ENCODE measurements at places on chromosomes 6 and 20.

DNA sequence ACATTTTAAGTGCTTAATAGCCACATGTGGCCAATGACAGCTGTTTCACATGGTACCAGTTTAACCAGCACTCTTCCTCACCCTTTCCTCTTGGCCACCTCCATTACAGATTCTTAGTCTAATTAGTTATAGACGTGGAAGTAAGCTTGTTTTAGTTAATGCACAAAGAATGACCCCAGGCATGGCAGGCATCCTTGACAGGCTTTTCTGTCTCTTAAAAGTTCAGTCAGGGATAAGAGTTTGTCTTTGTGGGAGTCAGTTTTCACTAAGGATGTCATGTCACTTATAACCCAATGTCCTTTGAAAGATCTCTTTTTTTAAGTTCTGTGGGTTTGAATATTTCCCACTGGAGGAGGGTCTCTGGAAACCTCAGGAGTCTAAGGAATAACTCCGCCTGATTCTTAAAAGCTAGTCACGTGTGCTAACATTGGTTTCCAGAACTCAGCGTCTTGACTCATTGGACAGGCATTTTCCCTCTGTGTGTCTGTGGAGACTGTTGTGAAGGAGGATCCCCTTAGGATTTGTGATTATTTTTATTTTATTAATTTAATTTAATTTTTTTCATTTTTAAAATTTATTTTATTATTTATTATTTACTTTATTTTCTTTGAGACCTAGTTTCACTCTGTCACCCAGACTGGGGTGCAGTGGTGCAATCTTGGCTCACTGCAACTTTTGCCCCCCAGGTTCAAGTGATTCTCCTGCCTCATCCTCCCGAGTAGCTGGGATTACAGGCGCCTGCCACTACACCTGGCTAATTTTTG lies 171.4 kb downstream of the ZFAND3 start:
- no peak for DNase-seq

- DNase-seq: no peak
Measured at GRCh38 chr6:24245275-24245674, 112.6 kb downstream of the DCDC2 start.

GRCh38 chr20:56442389-56443365 lies 25.8 kb upstream of the RTF2 start:
- DNase-seq: no peak

- DNase-seq: no peak
Measured at GRCh38 chr6:3260296-3260695, 1.5 kb downstream of the PSMG4 start.

- DNase-seq: no peak
Measured at GRCh38 chr6:125041740-125042459, 79.7 kb downstream of the RNF217 start.

DNA sequence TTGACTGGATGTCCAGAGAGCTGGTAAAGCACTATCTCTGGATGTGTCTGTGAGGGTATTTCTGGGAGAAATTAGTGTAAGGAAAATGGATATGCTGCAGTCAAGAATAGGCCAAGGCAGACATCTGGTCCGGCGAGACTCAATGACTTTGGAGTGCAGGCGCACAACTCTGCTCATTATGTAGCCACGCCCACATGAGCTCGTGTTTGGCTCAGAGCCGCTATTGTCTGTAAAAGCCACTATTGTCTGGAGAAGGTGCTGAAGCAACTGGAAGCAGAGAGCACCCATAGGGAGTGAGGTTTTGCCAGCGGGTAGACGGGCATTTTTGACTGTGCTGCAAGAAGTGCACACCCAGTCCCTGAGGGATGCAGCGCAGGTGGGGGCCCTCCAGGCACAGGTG lies 305.0 kb upstream of the POU3F2 start:
- no peak for DNase-seq

DNA sequence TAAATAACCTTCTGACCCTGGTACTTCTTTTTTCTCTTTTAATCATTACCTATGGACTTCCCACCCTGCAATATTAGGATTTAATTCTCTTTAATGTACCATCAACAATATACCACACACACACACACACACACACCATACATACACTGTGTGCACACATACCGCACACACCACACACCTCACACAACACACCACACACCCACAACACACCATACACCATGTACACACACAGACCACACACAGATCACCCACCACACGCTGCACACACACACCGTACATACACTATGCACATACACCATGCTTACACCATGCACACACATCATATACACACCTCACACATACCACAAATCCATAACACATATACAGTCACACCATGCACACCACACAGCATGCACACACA lies 57.4 kb upstream of the MAP3K4 start:
- DNase-seq: no peak

GRCh38 chr6:70527071-70527737 lies 39.5 kb upstream of the SDHAF4 start:
- DNase-seq: no peak

GRCh38 chr6:24448396-24448795 lies 41.0 kb downstream of the GPLD1 start:
- no peak for DNase-seq

GRCh38 chr6:117595099-117595923 lies 7.0 kb downstream of the GOPC start:
- DNase-seq: no peak

GRCh38 chr6:37106051-37106363 lies 63.9 kb upstream of the PIM1 start:
- no peak for DNase-seq

DNA sequence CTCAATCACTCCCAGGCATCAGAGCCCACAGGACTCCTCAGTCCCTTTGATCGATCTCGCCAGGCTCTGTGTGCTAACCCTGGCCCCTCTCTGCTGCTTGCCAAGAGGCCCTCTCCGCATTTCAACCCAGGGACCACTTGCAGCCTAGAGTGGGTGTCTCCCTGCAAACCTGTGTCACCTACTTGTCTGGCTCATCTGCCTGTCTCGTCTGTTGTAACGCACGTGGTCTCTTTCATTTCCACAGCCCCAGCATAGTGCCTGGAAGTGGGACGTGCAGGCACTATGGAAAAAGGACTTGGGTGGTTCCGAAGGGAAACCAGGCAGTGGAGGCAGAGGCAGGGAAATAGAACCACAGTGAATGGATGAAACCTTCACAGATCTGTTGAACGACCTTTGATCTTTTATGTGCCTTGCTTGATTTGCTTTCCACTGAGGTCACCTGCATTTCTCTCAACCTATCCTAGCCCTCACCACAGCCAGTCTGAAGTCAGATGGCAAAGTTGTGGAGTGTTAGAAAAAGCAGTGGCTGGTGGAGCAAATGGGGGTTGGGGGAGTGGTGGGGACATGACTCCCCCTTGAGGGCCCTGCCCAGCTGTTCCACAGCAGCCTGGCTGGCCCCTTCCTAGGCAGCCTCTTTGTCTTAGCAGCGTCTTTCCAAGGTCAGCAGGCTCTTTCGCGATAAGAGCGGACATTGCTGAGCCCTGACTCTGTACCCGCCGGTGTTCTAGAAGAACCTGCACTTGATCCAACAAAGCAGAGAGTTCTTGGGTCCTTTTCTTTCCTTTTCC lies 55.8 kb upstream of the TAGAP start:
- no peak for DNase-seq

Measured in GM12891 (cell line).